ENCODE measurements at places on chromosomes 1 and 21. TPM values are rescaled to one million over a fixed set of nuclear protein-coding genes. Genes with fewer than 3 reads are reported as not detected.

Gene LCE4A
- total RNA-seq = not detected

Gene NBPF10
- 1.7 TPM for total RNA-seq

Gene BCL2L15
- total RNA-seq = 0.78 TPM

Gene ACTN2
- total RNA-seq = 7.5 TPM

Gene ADCY10
- total RNA-seq = 0.29 TPM

GRCh38 chr21:27260728-27261127 lies 293.8 kb upstream of the ADAMTS5 start:
- H3K4me3 ChIP-seq = no peak overlapping the region
- H3K27ac ChIP-seq = no peak overlapping the region
- no peaks in the 10 kb centered on the region for H3K27me3 ChIP-seq
- no peaks in the 10 kb centered on the region for H3K4me1 ChIP-seq
- H3K36me3 ChIP-seq = no peaks in the 10 kb centered on the region

GRCh38 chr1:9844756-9845155 lies 21.0 kb upstream of the CLSTN1 start:
- peak overlapping the region; percentile 30 for H3K27ac ChIP-seq
- H3K4me1 ChIP-seq = peaks cover 31% of the 10 kb centered on the region
- no peaks in the 10 kb centered on the region for H3K27me3 ChIP-seq
- H3K36me3 ChIP-seq = peaks cover 8% of the 10 kb centered on the region

DNA sequence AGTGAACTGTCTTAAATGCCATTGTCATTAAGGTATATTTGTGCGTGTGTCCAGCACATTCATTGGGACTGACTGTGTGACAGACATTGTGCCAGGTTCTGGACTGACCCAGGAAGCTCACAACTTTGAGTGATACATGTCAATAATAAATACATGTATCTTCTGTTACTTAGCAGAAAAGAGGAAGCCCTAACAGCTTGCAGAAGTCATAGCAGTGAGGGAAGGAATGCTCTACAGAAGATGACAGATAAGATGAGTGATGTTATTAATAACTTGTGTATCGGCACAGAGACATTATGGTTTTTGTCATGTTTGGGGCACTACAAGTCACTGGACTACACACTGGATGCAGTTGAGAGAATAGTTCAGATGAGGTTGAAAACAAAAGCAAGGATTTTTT lies 1.2 kb upstream of the SRSF11 start:
- H3K36me3 ChIP-seq = peaks cover 19% of the 10 kb centered on the region
- H3K4me3 ChIP-seq = no peak overlapping the region
- H3K27me3 ChIP-seq = no peaks in the 10 kb centered on the region
- peaks cover 39% of the 10 kb centered on the region for H3K4me1 ChIP-seq
- H3K27ac ChIP-seq = no peak overlapping the region

DNA sequence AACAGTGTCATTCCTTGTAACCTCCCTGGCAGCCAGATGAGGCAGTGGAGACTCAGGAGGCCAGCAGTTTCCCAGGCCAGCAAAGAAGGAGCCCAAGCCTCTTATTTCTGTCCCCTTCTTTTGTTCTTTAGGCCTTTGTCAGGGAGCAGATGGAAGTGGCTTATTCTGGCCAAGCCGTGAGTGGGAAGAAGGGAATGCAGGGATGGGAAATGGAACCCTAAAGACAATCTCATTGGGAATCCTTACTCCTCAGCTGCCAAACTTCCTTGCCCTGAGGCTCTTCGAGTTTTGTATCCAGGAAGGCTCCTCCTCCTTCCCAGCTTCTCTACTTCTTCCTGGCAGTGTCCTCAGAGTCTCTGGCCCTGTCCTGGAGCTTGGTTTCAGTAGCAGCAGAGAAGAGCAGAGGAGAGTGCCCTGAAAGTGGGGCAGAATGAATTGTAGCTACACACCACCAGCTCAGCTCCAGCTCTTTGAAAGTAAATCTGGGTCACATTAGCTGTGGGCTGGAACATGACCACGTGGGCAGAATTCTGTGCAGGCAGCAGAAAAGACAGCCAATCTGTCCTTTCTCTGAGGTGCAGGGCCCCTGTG lies 63.9 kb downstream of the NDUFS5 start:
- H3K27me3 ChIP-seq = no peaks in the 10 kb centered on the region
- H3K4me3 ChIP-seq = no peak overlapping the region
- no peaks in the 10 kb centered on the region for H3K36me3 ChIP-seq
- peaks cover 39% of the 10 kb centered on the region for H3K4me1 ChIP-seq
- H3K27ac ChIP-seq = peak overlapping the region; percentile 57
- no peak for DNase-seq

DNA sequence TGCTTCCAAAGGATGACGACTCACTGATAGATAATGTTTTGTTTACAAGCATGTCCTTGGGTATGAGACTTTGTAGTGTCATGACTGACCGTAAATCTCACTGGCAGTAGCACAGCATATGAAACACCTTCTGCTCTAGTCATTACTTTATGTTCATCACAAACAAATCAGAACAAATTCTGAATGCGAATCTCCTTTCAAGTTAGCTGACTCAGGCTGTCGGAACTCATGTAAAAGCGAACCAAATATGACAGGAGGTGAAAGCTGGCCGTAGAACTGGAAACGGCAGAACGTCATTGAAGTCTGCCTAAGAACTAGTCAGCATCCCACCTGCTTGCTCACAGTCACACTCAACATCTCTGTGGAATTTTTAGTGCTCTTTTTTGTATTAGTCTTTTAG lies 143.9 kb downstream of the RGS7 start:
- H3K27me3 ChIP-seq = no peaks in the 10 kb centered on the region
- H3K4me3 ChIP-seq = no peak overlapping the region
- no peaks in the 10 kb centered on the region for H3K4me1 ChIP-seq
- no peak for DNase-seq
- H3K36me3 ChIP-seq = no peaks in the 10 kb centered on the region
- H3K27ac ChIP-seq = no peak overlapping the region

DNA sequence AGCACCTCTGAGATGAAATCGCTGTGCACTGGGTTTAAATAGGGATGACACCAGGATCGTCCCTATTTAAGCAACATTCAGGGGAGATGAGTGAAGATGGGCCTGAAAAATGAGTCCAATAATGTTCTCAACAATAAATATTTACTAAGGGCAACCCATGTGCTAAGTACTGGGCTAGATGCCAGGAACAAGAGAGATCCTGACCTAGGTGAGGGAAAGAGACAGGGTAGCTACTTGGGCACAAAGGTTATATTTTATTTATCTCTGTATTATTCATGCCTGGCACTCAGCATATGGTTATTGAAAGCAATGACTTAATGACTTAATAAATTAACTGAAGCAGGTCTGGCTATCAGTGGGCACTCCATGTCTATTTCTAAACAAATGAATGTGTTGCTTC lies 27.4 kb upstream of the AVPR1B start:
- no peaks in the 10 kb centered on the region for H3K27me3 ChIP-seq
- no peak overlapping the region for H3K27ac ChIP-seq
- no peaks in the 10 kb centered on the region for H3K36me3 ChIP-seq
- no peak for DNase-seq
- H3K4me3 ChIP-seq = no peak overlapping the region

GRCh38 chr1:99171184-99171813 lies 93.0 kb upstream of the PLPPR4 start:
- no peak for DNase-seq
- H3K27me3 ChIP-seq = no peaks in the 10 kb centered on the region
- H3K27ac ChIP-seq = no peak overlapping the region
- H3K4me1 ChIP-seq = no peaks in the 10 kb centered on the region
- no peak overlapping the region for H3K4me3 ChIP-seq
- H3K36me3 ChIP-seq = no peaks in the 10 kb centered on the region

GRCh38 chr1:11134898-11135266 lies 35.2 kb upstream of the EXOSC10 start:
- no peak overlapping the region for H3K4me3 ChIP-seq
- H3K27ac ChIP-seq = no peak overlapping the region
- no peaks in the 10 kb centered on the region for H3K4me1 ChIP-seq
- DNase-seq = no peak

GRCh38 chr1:84505493-84506001 lies 639 bp upstream of the SPATA1 start:
- H3K27me3 ChIP-seq = no peaks in the 10 kb centered on the region
- H3K4me1 ChIP-seq = peaks cover 51% of the 10 kb centered on the region
- peak overlapping the region; percentile 97 for H3K27ac ChIP-seq
- peaks cover 12% of the 10 kb centered on the region for H3K36me3 ChIP-seq

GRCh38 chr1:201395936-201396335 lies 3.2 kb downstream of the LAD1 start:
- peaks cover 18% of the 10 kb centered on the region for H3K27me3 ChIP-seq
- no peaks in the 10 kb centered on the region for H3K36me3 ChIP-seq
- H3K27ac ChIP-seq = no peak overlapping the region
- H3K4me3 ChIP-seq = no peak overlapping the region

DNA sequence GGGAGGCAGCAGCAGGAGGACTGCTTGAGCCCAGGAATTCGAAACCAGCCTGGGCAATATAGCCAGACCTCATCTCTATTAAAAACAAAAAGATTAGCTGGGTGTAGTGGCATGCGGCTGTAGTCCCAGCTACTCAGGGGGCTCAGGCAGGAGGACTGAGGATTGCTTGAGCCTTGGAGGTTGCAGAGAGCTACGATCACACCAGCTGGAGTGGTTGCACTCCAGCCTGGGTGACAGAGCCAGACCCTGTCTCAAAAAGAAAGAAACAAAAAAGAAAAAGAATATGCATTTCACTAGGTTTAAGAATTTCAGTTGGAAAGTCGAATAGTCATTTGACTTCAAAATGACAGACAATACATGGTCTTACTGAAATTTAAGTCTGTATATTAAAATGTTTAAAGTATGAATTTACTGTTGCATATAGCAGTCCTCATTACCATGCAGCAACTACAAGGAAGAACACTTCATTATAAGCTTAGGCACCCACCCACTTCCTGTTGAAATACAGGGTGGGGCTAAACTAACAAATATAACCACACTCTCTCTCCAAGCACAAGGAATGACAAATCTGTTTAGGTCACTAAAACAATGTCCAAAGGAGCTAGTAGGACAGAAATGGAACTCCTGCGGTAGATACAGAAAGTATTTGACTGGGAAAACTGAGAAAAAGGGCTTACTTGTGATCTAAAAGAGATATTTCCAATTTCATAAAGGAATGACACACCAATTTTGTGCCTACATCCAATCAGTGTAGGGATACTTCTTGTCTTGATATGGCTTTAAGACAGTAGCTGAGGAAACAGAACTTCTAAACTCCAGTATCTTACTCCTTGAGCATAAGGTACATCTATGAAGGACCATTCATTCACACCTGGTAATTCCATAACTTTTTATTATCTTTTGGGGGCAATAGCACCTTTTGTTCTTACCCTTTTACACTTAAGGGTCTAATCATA lies 44.1 kb downstream of the GPR3 start:
- H3K36me3 ChIP-seq = peaks cover 13% of the 10 kb centered on the region
- H3K27me3 ChIP-seq = no peaks in the 10 kb centered on the region
- no peak for DNase-seq

DNA sequence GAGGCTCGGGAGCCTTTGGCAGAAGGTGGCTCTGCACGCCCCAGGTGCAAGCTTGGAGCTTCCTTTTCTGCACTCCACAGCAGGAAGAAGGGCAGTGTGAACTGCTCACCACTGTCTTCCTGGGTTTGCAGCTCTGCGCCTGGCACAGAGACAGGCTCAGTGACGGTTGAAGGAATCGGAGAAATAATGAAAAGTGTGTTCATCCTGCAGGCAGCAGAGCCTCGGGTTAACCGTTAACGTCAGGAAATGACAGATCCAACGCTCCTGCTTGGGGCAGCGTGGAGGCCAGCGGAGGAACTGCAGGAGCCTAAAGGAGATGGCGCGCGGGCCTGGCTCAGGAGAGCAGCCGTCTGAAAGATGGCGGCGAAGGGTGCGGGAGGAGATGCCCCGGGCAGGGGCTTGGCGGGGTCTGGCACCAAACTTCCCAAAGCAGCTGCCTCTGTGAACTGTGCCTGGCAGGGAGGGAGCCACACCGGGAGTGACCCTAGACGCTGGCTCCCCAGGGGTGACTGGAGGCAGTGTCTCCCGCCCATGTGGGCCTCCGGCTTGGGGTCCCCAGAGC lies 10.9 kb upstream of the SAMD11 start:
- peaks cover 11% of the 10 kb centered on the region for H3K27me3 ChIP-seq
- no peaks in the 10 kb centered on the region for H3K36me3 ChIP-seq
- no peak for DNase-seq

GRCh38 chr1:39643705-39644104 lies 4.3 kb upstream of the HEYL start:
- no peaks in the 10 kb centered on the region for H3K36me3 ChIP-seq
- peaks cover 29% of the 10 kb centered on the region for H3K27me3 ChIP-seq
- no peak overlapping the region for H3K4me3 ChIP-seq
- peaks cover 17% of the 10 kb centered on the region for H3K4me1 ChIP-seq
- H3K27ac ChIP-seq = no peak overlapping the region

DNA sequence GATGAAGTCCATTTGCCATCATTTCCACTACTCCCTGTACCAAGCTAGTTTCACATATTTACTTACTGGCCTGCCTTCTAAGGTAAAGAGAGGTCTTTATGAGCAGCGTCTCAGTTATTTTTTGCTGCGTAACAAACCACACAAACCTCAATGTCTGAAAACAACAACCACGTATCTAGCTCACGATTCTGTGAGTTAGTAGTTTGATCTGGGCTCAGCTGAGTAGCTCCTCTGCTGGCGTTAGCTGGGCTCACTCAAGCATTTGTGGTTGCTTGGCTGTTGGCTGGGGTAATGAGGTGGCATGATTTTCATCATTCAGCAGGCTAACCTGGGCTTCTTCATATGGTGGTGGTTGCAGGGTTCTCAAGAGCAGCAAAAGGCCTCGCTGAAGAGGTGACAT lies 225.4 kb downstream of the FOXD2 start:
- H3K27ac ChIP-seq = no peak overlapping the region
- no peaks in the 10 kb centered on the region for H3K27me3 ChIP-seq
- DNase-seq = no peak
- no peaks in the 10 kb centered on the region for H3K36me3 ChIP-seq
- H3K4me3 ChIP-seq = no peak overlapping the region

DNA sequence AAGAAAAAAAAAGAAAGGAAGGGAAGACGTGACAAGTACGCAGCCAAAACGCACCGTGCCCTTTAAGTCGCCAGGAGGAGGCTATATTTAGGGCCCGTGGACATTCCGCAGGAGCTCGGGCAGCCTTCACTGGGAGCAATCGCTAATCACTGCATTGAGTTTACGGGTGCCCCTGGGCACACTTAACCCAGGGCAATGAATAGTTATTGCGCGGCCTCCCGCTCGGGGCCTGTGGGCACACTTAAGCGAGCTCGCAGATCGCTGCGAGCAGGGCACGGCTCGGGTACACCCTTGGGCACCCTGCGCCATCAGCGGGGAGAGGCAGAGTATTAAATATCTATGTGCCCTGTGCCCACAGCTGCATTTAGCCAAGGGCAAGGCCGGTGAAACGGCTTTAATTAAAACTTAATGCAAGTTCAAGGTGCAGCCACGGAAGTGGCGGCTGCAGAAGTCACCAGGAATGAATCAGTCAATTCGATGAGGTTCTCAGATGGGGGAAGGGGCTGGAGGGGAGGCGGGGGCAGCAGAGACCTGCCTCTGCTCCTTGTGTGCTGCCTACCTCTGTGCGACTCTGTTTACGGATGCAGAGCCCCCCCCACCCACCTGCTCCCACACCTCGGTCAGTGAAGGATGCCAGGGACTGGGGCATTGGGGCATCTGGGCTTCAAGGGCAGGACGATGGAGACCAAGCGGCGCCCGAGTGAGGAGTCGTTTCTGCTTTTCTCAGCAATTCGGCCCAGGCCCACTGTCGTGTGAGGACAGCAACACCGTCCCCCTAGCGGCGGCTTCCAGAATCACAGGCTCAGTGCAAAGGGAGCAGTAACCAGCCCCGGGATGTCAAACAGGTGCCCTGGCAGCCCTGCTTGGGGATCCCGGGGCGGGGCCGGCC lies 51.8 kb upstream of the TARDBP start:
- H3K27ac ChIP-seq = no peak overlapping the region
- peaks cover 15% of the 10 kb centered on the region for H3K4me1 ChIP-seq
- H3K4me3 ChIP-seq = no peak overlapping the region
- peak; percentile 95 for DNase-seq
